ENCODE measurements at places on chromosomes 4 and X. TPM values are rescaled to one million over a fixed set of nuclear protein-coding genes. Genes with fewer than 3 reads are reported as not detected.

USP17L30 gene
- total RNA-seq, result not detected

- H3K27me3 ChIP-seq, result no peaks in the 10 kb centered on the region
- H3K36me3 ChIP-seq, result no peaks in the 10 kb centered on the region
- no peak overlapping the region for H3K27ac ChIP-seq
- H3K4me3 ChIP-seq, result no peak overlapping the region
- no peaks in the 10 kb centered on the region for H3K4me1 ChIP-seq
Observed at GRCh38 chr4:96736352-96736889, 896.5 kb downstream of the PDHA2 start.

- no peaks in the 10 kb centered on the region for H3K27me3 ChIP-seq
- no peak for DNase-seq
- no peaks in the 10 kb centered on the region for H3K36me3 ChIP-seq
- no peak overlapping the region for H3K27ac ChIP-seq
Observed at GRCh38 chr4:26285272-26285671, 35.5 kb upstream of the RBPJ start.

- no peak overlapping the region for H3K4me3 ChIP-seq
- H3K27ac ChIP-seq, result no peak overlapping the region
- H3K4me1 ChIP-seq, result no peaks in the 10 kb centered on the region
- H3K27me3 ChIP-seq, result no peaks in the 10 kb centered on the region
Observed at GRCh38 chrX:5388087-5388486, 840.6 kb downstream of the NLGN4X start.

GRCh38 chrX:133516686-133517085 is 101.4 kb upstream of the GPC4 start:
- H3K4me1 ChIP-seq, result no peaks in the 10 kb centered on the region
- H3K27ac ChIP-seq, result no peak overlapping the region
- H3K4me3 ChIP-seq, result no peak overlapping the region
- no peaks in the 10 kb centered on the region for H3K36me3 ChIP-seq

Measured in aorta (tissue), 5 donors.